ENCODE measurements at places on chromosomes 6 and 20.

- no peak for DNase-seq
These were observed 50.5 kb upstream of the GCM1 start for GRCh38 chr6:53199156-53199555.

GRCh38 chr20:3046677-3047462 is 1.0 kb downstream of the MRPS26 start:
- DNase-seq, result no peak

- DNase-seq, result no peak
These were observed 36.4 kb downstream of the CSNK2A1 start for GRCh38 chr20:507006-507758.

GRCh38 chr6:31308845-31309175 is 36.9 kb upstream of the HLA-C start:
- DNase-seq, result no peak

DNA sequence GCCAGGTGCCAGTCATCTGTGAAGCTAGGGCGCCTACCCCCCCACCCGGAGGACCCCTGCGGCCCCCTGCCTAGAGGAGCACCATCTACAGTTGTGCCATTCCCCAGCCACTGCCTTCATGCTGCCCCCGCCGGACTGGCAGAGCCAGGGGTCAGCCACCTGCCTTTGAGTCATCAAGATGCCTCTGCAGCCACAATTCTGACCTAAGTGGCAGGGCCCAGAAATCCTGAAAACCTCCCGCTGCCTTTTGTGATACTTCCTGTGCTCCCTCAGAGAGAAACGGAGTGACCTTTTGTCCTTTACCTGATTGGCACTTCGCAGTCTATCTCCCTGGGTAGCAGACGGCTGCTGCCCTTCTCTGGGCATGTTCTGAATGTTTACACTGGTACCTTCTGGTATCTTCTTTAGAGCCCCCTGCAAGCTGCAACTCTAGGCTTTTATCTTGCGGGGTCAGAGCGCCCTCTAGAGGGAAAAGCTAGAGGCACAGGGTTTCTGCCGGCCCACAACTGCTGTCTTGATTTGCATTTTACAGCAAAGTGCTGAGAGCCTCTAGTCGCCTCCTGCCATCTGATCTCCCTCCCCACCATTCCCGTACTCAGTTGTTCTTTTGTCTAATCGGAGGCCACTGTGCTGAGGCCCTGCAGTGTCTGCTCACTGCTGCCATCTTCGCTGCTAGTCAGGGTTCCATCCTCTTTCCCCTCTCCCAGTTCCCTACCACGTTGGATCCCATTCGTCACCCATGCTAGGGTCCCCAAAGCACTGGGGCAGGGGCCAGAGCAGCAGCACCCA is 26.9 kb downstream of the SPATA2 start:
- peak; percentile 34 for DNase-seq

DNA sequence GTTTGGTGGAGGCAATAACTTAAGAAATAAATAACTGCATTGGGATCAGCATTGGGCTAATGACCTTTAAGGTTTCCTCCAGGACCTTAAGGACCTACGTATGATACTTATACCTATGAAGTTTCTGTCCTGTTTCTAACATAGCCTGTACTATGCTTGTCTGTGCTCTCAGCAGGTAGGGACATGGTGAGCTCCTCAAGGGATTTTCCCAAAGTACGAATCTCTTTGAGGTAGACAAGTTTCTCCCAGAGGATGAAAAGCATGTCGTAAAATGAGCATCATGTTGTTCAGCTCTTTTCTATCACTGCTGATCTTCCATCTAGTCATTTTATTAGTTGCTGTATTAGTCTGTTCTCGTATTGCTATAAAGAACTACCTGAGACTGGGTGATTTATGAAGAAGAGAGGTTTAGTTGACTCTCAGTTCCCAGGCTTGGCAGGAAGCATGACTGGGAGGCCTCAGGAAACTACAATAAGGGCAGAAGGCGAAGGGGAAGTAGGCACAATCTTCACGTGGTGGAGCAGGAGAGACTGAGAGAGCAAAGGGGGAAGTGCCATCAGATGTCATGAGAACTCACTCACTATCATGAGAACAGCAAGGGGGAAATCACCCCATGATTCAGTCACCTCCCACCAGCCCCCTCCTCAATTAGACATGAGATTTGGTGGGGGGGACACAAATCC is 77.8 kb upstream of the TGM3 start:
- DNase-seq, result no peak

- DNase-seq, result no peak
These were observed 197.9 kb downstream of the TRIM27 start for GRCh38 chr6:28725890-28726348.

- no peak for DNase-seq
These were observed 209.3 kb downstream of the DLL1 start for GRCh38 chr6:170081556-170081955.

Measured in stimulated activated CD4-positive, alpha-beta T cell treated with anti-CD3 and anti-CD28 coated beads, Interleukin-1b, Interleukin-23, amount 100 ng/mL, for 4 hours (primary cell).